Stimulated activated CD4-positive, alpha-beta T cell treated with anti-CD3 and anti-CD28 coated beads, Interleukin-1b, Interleukin-23, amount 100 ng/mL, for 1 hour (primary cell): ENCODE measurements at places on chromosomes 2 and 18.

- DNase-seq: no peak
Observed at GRCh38 chr2:121375621-121376159, 90.7 kb upstream of the TFCP2L1 start.

DNA sequence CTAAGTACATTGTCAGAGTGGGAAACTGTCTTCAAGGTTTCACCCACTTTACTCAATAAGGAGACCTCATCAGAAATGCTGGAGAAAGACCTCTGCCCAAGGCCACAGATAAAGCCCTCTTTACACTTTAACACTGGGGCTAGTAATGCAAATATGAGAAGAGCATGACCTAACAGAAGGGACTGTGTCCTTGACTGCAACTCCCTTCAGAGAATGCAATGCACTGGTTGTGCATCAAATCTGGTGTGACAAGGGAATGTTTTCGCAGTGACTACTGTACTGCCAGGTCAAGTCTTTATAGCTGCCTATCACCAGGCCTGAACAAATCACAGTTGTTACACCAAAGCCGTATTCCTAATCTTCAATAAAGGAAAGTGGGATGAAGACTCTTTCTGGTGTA, 28.6 kb downstream of the CDH19 start:
- DNase-seq: no peak

- DNase-seq: no peak
Observed at GRCh38 chr18:63951302-63951705, 2.2 kb downstream of the HMSD start.

DNA sequence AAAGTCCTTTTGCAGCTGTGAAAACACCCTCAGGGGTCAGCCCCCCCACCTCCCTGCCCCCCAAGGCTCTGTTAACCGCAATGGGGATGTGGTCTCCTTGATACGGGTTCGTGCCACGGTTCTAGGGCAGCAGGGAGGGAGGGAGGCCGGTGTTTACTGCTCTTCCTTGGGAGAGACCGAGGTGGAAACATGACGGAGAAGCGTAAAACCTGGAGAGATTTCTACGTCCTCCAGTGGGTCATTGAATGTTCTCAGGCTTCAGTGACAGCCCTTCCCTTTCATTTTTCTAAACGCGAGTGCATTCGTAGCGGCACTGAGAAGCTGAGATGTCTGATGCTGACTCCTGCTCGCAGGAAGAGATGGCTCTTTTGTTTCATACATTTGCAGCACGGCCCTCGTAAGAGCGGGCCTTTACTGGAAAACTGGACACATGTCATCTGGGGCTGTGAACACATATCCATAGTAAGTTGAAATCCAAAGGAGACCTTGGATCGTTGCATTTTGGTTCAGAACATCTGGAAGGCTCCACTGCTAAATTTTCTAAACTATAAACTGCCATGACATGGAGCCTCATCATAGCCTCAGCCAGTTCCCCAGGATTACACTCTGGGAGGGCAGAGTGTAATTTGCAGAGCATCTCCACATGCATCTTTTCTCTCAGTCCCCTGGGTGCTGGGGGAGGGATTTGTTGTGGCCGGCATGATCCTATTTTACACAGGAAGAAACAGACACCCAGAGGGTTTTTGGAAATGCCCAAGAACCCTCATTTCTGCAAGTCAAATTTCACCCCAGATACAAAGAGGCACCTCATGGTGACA, 40.6 kb upstream of the HDAC4 start:
- DNase-seq: no peak

- DNase-seq: no peak
Observed at GRCh38 chr2:229350883-229351282, 79.8 kb upstream of the PID1 start.

DNA sequence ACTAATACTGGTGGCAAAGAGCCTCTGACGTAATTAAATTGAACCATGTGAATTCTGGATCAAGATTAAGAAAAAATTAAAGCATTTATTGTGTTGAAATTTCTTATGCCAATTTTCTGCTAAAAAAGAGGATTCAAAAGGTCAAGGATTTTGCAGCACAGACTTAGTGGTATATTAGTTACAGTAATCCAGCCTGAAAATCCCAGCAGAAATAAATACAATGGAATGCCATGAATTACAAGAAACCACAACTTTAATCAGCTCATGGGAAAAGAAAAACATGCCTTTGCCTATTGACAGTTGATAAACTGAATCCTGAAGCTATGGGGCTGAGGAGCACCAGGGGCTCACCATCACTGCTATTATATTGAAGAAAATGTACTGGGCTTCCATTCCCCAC, 114.8 kb upstream of the SATB2 start:
- no peak for DNase-seq

DNA sequence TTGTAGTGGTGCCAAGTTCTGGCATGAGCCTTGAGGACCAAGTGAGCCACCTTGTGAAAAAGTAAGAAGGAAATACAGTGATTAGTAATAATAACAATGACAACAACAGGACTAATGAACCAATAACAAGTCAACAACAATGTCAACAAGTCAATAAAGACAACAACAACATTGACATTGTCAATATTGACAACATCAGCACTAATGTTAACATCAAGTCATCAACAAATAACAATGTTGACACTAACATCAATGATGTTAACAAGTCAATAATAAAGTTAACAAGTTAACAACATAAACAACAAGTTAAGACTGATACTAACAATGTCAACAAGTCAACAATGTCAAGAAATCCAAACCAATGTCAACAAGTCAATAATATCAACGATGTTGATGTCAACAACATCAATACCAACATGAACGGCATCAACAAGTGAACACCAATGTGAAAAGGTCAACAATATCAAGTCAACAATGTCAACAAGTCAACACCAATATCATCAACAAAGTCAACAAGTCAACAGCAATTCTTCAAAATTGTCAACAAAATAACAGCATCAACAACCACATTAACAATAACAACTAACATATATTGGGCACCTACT, 24.0 kb downstream of the LCT start:
- no peak for DNase-seq

- DNase-seq: no peak
Observed at GRCh38 chr2:20540587-20541293, 93.9 kb downstream of the RHOB start.

DNA sequence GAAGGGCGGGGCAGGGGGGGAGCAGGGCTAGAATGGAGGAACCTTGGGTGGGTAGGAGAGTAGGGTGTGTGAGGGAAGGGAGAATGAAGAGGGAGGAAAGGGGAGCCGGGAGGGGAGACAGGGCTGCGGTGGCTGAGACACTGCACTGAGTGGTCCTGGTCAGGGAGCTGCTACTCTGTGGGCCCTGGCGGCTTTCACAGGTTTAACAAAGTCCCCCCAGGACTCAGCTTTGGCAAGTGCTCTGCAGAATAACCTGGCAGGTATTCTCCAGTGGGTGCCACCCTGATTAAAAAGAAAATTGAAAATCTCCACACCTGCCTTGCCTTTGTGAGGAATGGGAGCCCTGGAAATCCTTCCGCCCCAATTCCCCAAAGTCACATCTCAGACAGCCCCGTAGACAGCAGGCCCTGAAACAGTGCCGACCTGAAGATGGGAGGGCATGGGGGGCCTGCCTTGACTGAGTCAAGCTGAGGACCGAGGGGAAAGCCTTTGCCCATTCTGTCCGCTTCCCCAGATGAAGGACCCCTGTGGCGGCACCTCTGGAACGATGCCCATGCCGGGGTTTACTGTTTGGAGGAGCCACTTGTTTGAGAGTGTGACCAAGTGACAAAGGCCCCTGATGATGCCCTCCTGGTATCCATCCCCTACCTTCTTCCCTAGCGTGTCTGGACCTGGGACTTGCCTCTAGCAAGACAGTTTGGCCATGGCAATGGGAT, 43.6 kb upstream of the OTOS start:
- no peak for DNase-seq

DNA sequence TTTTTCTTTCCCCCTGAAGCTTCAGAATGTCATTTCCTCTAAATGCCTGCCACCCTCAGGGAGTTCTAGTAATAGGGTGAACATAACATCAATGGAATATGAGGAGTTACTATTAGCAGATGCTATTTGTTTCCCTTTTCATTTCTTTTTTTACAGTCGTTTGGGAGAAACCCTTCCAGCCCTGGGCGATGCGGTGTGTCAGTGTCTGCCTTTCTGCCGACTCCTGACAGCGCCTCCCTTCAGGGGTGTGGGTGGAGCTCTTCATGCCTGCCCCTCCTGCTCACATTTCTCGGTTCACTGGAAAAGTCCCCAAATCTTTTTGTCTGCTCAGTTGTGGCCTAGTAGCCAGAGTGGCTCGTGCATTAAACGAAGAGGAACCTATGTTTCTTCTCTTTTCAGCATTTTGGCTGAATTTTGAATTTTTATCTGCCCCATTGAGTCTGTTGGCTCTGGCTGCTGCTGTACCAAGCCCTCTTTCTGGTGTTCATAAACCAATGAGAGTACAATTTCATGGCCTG, 72.3 kb downstream of the FMNL2 start:
- no peak for DNase-seq

DNA sequence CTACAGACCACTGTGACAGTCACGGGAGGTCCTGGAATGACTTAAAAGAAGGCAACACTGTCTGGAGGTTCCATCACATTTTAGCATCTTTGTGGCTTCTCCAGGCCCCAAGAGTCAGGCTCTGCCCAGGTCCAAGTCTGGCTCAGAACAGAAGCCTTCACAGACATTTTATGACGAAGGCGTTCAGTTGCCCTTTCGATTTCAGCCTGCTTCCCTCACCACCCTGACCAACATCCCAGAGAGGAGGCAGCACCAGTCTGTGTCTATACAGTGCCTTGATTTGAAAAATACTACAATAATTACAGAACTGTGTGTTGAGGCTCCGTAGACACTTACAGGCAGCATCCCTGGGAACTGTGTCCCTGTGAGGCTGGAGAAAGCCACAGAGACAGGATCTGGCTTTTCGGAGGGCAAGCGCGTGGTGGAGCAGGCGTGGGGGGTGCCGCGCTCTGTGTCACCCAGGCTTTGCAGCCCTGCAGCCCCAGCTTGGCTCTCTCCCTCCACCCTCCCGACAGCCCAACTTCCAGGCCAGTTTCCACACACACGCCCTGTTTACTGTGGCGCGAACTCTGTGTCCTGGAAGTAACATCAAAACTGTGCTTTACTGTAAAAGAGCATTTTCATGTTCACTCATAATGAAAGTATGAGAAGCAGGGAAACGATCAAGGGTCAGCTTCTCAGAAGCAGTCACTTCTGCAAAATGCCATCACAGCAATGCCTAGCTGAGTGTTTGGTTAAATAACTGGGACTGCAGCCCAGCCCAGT, 153.5 kb upstream of the ALKAL2 start:
- DNase-seq: no peak

DNA sequence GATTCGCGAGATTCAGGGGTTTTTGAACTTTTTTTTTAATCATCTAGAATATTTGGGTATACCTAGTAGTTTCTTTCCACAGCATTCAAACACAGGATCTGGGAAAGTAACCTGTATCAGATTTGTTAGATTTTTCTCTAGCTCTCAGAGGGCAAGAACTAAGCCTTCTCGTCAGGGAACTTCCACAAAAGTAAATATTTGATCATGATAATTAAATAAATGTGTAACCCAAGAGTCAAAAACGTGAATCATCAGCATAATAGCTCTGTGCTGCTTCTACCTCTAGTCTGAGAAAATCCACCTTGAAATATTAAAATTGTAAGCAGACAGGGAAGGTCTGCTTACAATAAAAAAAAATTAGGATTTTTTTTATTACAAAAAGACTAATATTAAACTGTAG, 225.7 kb upstream of the SPOPL start:
- no peak for DNase-seq
